ENCODE measurements at places on chromosomes 5 and 9. TPM values are rescaled to one million over a fixed set of nuclear protein-coding genes. Genes with fewer than 3 reads are reported as not detected.

SCGB3A2 gene
- not detected for total RNA-seq

PCDHB6 gene
- 0.76 TPM for total RNA-seq

DNA sequence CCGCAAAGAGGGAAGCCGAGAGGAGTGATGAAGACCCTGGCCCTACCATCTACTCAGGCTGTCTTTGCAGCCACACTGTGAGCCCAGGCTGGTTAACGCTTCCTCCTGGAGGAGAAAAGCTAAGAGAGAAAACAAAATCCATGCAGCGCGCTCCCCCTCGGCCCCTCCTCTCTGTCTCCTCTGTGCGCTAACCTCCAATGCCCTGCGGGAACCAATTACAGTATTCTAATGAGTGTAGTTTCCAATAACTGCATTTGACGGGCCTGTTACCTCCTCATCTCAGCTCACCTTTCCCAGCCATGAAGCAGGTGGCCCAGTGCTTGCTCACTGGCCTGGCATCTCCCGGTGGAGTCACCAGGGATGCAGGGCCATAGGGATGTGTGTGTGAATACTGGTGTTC, 565.5 kb downstream of the EBF1 start:
- no peak overlapping the region for H3K4me3 ChIP-seq
- no peak for DNase-seq
- H3K4me1 ChIP-seq = peaks cover 6% of the 10 kb centered on the region
- H3K36me3 ChIP-seq = no peaks in the 10 kb centered on the region

- peaks cover 24% of the 10 kb centered on the region for H3K4me1 ChIP-seq
- H3K27ac ChIP-seq = no peak overlapping the region
- H3K36me3 ChIP-seq = no peaks in the 10 kb centered on the region
Measured at GRCh38 chr9:126989847-126990842, 75.6 kb downstream of the RALGPS1 start.

- no peak for DNase-seq
- H3K36me3 ChIP-seq = no peaks in the 10 kb centered on the region
- H3K4me3 ChIP-seq = no peak overlapping the region
- H3K27me3 ChIP-seq = no peaks in the 10 kb centered on the region
Measured at GRCh38 chr9:136558373-136558772, 12.5 kb upstream of the NOTCH1 start.
